ENCODE measurements at places on chromosomes 6 and 20. TPM values are rescaled to one million over a fixed set of nuclear protein-coding genes. Genes with fewer than 3 reads are reported as not detected.
A peak's percentile ranks its signal among the peaks of the same experiment; 100 is the strongest.

FAM217A gene
- not detected for total RNA-seq

NMBR gene
- not detected for total RNA-seq

TNXB gene
- total RNA-seq, result 20.1 TPM

PRKN gene
- 10.2 TPM for total RNA-seq

MOXD1 gene
- total RNA-seq, result 14.8 TPM

- no peak for DNase-seq
Measured at GRCh38 chr6:7468382-7469081, 72.9 kb upstream of the DSP start.

- DNase-seq, result peak; percentile 61
Measured at GRCh38 chr6:11732036-11732631, 46.5 kb downstream of the ADTRP start.

- no peak for DNase-seq
Measured at GRCh38 chr6:73285674-73286283, 22.8 kb upstream of the KHDC1 start.

DNA sequence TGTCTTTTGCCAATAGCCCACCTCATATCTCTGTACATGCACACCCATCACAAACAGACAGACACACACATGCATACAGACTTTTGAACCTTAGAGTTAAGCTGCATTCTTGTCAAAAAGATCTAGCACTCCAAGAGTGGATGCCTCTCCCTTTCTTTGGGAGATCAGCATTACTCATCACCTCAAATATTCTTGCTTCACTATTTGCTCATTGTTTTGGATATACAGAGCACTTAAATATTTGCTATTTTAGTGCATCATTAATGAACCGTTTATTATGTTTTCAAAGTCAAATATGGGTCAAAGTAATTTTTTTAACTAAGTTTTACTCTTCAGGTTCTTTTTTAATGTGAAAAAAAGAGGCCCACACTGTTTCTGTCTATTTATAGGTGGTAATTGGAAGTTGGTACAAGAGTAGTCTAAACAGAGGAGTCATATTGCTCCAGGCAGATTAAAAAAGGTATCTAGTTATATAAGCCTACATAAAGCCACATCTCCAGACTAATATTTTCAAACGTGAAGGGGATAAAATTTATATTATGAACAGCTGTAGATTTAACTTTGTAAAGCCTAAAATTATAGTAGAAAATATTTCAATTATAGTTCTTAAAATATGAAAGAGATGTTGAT is 102.6 kb downstream of the FLRT3 start:
- no peak for DNase-seq

DNA sequence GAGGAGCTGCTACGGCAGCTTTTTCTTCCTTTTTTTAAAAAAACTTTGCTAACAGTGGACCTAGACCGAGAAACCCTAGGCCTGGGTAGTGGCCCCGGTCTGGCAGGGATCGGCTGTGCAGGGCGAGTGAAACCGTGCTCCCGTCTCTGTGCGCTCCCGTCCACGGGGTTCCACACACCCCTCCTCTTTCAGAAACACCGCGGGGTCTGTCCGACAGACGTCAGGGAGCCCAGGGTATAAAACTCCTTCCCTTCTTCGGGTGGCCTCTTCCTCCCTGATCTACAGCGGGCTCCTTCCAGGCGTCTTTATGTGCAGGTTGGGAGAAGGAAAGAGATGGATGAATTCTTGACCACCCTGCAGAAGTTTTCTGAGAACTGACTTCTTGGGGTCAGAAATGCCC is 27.1 kb upstream of the SMOC2 start:
- no peak for DNase-seq

DNA sequence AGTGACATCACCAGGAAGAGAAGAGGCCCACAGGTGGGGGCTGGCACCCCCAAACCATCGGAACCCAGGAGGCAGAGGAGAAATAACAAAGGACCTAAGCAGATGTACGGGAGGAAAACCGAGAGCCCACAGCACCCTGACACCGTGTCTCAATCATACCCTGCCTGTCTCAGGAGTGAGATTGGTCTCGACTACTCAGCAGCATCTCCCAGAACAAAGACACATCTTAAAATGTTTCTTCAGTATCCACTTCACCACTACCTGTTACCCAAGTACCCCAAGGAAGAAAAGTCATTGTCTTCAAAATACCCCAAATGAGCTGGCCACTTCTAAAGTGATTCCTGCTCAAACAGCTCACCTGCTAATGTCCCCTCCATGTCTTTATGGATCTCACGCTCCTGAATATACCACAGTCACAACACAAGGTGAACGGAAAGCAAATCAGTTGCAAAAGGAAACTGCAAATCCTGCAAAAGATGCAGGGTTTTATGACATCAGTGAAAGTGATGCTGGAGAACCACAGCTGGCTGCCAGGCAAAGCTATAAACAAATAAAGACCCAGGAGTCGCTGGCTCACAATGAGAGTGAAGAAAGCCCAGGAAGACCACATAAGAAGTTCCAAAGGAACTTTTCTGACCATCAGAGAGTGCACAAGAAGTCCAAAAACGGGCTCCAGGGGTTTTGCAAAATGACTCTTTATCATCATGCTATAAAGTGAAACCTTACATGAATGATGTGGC is 44.1 kb downstream of the PREX1 start:
- peak; percentile 7 for DNase-seq

- no peak for DNase-seq
Measured at GRCh38 chr6:11710311-11710761, 68.3 kb downstream of the ADTRP start.

- DNase-seq, result no peak
Measured at GRCh38 chr6:15255909-15256395, 10.1 kb downstream of the JARID2 start.

DNA sequence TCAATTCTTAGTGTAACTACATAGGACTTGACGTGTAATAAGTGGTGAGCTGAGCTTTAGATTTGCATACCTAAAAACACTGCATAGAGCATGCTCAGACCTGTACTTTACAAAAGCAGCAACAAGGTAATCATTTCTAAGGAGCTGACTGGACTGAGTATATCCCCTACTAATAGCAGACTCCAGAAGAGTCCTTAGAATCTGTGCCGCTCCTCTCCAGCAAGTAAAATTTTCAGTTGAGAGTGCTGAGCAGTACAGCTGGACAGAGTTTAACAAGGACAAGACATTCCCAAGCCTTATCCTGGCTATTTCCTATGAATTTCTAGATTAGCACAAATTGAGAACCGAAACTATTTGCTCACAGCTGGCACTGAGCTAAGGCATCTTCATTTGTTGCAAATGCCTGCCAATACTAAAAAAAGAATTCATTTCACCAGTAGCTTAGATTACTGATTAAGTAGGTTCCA is 26.1 kb upstream of the KLHL31 start:
- DNase-seq, result no peak

- DNase-seq, result no peak
Measured at GRCh38 chr6:100112855-100113508, 119.0 kb upstream of the MCHR2 start.

- DNase-seq, result no peak
Measured at GRCh38 chr6:158472447-158472846, 87.4 kb upstream of the TMEM181 start.

- no peak for DNase-seq
Measured at GRCh38 chr6:144697369-144697760, 412.2 kb downstream of the UTRN start.

- no peak for DNase-seq
Measured at GRCh38 chr6:17867880-17868279, 119.6 kb downstream of the KIF13A start.

DNA sequence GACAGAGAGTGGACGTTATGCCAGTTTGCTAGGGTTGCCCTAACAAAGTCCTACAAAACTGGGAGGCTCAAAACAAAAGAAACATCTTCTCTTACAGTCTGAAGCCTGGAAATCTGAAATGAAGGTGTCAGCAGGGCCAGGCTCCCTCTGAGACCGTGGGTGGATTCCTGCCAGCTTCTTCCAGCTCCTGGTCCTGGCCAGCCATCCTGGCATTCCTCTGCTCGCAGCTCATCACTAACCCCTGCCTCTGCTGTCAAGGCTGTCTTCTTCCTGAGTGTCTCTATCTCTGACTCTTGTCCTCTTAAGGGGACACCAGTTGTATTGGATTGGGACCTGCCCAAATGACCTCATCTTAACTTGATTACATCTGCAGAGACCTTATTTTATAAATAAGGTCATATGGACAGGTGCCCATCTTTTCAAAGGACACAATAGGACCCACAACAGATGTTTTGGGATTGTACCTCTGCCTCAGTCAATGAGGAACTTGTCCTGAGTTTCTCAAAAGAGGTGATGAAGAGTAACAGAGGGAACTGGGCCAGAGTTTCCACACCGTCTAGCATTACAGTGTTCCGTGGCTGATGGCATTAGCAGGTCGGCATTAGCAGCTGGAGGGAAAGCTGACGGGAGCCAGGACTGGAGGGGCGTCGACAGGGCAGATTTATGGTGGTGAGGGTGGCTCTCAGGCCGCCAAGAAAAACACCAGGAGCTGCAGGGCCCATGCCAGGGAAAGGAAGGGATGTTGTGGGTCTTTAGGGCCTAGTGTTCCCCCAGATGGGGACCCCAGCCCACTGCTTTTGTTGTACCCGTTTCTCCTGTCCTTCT is 157.3 kb downstream of the TBXT start:
- no peak for DNase-seq

GRCh38 chr6:160088069-160088783 is 33.4 kb upstream of the SLC22A1 start:
- DNase-seq, result peak; percentile 87

DNA sequence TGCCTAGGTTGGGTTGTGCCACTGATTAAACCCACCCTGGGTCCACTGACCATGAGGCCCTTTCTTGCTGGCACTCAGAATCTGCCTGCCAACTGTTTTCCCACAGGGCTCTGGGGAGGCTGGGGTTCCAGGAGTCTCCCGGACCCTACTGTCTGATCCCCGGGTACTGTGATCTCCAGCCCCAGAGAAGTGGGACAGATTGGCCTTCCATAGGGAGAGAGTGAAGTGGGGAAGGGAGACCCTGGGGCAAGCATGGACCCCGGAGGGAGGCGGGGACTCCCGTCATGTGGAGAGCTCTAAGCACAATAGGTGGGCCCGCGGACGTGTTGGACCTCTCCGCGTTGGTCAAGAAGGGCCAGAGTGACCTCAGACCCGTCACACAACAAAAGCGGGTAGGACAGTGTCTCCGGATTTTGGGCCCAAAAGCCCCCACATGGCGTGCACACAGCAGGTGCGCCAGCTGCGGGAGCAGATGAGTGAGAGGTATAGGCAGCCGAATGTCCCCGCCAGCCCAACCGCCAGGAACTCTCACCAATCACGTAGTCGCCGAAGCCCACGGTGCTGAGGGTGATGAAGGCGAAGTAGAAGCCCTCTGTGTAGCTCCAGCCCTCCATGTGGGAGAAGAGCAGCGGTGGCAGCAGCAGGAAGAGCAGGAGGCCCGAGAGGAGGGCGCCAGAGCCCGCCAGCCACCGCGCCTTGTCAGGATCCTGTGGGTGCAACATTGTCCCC is 10.6 kb downstream of the KCNK17 start:
- DNase-seq, result no peak

DNA sequence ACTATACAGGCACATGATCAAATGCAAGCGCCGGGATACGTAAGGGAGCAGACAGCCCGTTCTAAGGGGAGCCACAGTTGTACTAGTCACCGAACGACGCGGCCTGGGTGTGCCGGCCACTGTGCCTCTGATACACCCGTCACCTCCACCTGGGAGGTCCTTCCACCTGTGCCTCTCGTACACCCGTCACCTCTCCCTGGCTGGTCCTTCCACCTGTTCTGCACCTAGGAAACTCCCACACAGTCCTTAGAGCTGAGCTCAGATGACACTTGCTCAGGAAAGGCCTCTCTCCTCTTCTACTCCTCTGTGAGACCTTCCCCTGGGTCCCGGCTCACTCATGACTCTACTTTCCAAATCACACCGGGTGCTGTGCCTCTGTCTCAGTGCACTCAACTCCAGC is 245.0 kb downstream of the TTLL2 start:
- DNase-seq, result no peak

DNA sequence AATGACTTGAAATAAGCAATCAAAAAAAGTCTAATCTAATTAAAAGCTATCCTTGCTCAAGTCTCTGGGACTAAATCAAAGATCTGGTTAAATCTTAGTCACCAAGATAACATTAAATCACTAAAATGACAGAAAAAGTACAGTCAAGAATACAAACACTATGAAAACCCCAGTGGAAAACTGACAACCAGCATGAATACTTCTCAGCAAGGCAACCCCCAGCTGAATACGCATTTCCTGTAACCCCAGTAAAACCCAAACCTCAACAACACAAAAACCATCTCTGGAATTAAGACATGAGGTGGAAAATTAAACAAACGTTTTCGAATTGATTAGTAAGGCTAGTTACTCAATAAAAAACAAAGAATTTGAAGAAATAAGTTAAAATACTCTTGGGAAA is 23.7 kb upstream of the ZC3H12D start:
- DNase-seq, result no peak

- no peak for DNase-seq
Measured at GRCh38 chr6:73088138-73088813, 137.0 kb downstream of the KHDC1L start.

DNA sequence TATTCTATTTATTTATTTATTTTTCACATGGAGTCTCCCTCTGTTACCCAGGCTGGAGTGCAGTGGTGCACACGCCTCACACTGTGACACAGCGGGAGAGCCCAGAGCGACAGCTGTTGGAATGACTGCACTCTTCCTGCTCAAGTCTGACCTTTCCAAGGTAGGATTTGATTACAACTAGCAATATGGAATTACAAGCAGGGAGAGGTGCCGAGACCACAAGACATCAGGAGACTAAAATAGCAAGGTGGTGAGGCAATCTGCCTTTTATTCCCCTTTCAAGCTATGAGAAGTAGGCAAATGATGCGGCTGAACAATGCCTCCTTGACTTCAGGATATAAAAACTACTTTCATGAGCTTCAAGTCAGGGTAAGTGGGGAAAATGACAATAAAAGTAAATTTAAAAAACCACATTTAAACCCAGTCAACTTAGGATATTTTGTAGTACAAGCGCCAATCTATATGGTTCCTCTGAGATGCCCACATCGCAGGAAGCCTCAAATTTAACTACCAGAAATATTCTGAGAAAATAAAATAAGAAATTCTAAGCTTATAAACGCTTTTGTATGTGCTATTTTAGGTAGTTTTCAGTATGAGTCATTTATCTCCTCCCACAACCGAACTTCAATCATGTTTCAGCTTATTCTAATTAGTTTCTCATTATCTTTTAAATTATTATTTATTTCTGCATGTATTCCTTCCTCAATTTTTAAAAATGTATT is 146.9 kb upstream of the SGK1 start:
- DNase-seq, result no peak

DNA sequence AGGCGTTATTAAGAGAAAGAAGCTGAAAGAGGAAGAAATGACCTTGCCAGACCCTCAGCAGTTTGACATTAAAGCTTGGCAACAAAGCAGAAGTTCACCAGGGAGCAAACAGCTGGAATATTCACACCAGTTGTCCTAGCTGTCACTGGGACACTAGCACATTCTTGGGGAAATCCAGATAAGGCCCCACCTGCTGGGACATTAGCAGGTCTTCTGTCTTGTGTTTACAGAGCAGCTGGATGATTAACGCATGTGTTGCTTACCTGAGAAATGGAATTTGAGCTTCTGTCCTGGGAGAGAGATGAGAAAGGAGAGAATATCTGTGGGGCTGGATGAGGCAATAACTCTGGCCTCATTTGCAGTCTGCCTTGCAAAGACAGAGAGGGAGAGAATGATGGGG is 137.6 kb upstream of the RIN2 start:
- no peak for DNase-seq

DNA sequence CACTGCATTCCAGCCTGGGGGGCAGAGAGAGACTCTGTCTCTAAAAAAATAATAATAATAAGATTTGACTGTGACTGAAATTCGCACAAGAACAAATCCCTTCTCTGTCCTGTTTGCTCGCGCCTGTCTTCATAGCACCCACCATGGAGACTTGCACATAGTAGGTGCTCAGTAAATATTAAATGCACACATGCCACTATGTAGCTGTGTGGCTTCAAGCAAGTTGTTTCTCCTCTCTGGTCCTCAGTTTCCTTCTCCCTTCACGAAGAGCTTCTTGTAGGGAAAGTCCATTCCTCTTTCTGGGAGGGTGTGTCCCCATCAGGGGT is 15.4 kb upstream of the PTGIS start:
- no peak for DNase-seq
